ENCODE measurements at places on chromosomes 13 and 19.

GRCh38 chr19:49188626-49189200 is 31.1 kb downstream of the TRPM4 start:
- DNase-seq = no peak

DNA sequence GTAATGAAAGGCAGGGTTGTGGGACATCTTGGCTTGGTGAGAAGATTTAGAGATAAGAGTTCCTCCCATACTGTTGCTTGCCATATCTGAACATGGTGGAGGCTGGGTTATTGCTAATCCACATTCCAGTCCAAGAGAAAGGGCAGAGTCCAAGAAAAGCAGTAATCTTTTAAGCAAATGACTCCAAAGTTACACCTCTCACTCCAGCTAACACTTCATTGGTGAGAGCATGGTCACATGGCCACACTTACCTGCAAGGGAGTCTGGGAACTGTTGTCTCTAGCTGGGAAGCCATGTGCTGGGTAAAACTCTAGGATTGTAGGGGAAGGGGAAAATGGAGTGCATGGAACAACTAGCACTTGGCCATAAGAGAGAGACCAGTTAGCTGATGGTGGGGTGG is 5.6 kb downstream of the C19orf81 start:
- no peak for DNase-seq

DNA sequence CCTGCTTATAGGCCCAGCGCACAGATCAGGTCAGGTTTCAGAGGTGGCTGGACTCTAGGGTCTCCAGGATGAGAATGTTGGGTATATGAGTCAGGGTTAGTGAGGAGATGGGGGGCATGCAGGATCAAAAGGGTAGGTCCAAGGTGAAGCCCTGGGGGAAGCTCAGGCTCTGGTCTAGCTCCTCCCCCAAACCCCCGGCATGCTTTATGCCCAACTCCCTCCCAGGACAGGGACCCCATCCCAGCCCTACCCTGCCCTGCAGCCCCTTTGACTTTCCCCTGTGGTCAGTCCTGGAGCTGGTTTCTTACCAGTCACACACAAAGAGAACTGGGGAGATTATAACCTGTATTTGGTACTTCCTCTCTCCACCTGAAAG is 9.8 kb upstream of the CEACAM18 start:
- no peak for DNase-seq

- DNase-seq = no peak
Observed at GRCh38 chr13:86960876-86961275, 710.3 kb upstream of the SLITRK5 start.

DNA sequence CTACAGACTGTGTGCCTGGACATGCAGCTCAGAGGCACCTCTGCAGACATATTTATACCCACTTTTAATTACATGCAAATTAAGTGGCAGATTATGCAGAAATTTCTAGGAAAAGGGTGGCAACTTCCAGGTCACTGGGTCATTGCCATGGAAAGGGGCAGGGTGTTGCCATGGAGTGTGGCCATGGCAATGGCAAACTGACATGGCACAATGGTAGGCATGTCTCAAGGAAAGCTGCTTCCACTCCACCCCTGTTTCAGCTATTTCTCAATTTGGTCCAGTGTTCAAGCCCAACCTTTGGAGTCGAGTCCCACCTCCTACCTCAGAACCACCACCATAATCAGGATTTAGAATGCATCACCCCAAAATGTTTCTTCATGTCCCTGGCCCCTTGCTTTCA is 170.7 kb upstream of the TSHZ3 start:
- DNase-seq = no peak

- no peak for DNase-seq
Observed at GRCh38 chr13:111022886-111023285, 92.2 kb upstream of the ARHGEF7 start.

GRCh38 chr13:39486758-39487157 is 116.2 kb downstream of the LHFPL6 start:
- DNase-seq = no peak

GRCh38 chr13:107586216-107586615 is 629.1 kb downstream of the LIG4 start:
- no peak for DNase-seq

GRCh38 chr13:93146584-93147297 is 79.9 kb upstream of the GPC6 start:
- no peak for DNase-seq

DNA sequence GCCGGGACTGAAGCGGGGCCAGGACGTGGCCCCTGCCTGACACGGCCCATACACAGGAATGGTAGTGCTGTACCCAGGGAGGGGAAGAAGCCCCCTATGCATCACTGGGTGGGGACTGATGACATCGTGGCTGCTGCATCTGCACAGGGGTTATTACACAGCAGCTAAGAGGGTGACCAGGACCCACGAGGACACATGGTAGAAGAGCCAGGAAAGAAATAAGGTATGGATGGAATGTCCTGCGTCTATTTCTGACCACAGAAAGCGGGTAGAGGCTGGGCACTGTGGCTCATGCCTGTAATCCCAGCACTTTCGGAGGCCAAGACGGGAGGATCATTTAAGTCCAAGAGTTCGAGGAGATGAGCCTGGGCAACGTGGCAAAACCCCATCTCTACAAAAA is 24.1 kb downstream of the DCAF15 start:
- no peak for DNase-seq

- DNase-seq = no peak
Observed at GRCh38 chr19:47766670-47767069, 11.8 kb upstream of the SELENOW start.

DNA sequence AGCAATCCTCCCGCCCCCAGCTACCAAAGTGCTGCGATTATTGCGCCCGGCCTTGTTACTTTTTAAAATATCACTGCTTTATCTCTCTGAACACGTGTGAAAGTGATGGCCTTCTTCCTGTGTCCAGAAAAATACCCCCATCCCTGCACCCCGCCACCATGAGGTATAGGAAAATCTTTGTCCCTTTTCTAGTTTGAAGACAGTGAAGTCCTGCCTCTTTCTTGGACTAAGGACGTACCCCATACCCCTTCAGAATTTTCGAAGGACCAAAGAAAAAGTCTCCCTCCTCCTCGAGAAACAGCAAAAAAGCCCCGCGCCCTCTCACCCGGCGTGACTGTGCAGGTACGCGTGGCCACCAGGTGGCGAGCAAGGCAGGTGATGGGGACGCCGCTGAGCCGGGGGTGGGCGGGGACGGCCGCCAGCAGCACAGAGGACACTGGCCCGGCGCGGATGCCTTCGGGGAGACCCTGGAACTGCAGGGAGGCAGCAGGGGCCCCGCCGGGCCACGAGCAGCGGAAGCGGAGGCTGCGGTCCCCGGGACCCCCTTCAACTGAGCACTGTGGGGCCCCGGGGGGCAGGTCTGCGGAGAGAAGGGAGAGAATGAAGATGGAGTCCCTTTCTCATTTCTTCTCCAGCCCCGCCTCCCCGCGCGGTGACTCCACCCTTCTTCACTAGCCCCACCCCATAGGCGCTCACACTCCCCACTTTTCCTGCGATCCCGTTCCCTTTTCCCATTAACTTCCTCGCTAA is 3.2 kb downstream of the VSIG10L start:
- peak; percentile 82 for DNase-seq

DNA sequence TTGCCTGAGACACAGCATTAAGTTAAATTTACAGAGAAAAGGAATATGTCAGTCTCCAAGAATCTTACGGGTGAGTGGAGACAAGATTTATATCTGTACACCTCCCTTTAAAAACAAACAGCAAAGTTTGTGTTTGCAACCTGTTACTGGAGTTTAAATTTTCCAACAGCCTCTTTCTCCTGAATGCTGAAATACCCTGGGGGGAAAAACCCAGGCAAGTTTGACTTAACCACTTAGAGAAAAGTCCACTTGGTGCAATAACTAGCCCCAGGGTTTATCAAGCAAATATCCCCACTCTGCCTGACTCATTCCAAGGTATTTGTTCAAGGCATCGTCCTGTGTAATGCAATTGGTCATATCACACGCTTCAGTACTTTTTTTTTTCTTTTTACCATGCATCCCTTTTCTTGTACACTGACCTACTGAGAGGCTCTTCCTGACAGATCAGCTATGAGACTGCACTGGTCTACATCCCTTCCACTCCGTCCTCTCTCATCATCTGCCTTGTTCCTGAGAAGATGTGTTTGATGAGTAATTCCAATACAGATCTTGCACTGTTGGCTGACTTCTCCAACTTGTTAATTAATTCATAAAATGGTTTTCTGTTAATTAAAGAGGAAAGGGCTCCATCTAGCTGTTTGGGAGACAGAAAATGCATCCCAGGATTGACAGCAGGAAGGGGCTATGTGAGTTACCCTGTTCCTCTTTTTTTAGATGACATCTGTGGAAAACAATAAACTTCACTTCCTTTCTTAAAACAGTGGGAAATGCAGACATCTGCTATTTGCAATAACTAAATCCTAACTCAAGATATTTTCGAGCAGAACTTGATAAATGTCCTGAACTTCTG is 212.5 kb upstream of the IRS2 start:
- no peak for DNase-seq

- DNase-seq = no peak
Observed at GRCh38 chr13:112531263-112531794, 56.6 kb downstream of the TUBGCP3 start.

DNA sequence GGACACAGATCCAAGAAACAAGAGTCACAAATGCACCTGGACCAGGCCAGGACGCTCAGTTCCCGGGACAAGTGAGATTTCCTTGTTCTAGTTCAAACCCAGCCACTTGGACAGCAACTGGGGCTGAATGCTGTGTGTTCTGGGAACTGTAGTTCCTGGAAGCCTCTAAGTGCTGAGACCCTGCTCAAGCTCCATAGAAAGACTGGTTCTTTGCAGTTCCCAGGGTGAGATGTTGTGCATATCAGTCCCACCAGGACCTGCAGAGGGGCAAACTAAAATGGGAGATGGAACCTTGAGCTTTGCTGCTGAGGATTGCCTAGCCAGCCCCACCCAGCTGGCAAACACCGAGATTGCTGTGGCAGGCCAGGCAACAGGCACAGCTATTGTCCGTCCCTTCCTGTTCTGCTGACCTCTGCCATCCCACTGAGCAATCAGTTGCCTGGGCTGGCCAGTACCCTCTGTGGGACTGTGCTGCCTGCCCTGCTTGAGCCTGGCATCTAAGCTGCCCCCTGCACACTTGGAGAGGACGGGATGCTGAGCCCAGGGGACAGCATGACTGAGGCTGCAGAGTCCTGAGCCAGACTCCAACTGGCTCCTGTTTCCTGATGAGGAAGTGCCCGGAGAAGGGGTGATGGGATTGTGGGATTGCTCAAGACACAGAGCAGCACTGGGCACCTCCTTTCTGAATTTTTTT is 1.4 kb upstream of the GIPC1 start:
- no peak for DNase-seq

DNA sequence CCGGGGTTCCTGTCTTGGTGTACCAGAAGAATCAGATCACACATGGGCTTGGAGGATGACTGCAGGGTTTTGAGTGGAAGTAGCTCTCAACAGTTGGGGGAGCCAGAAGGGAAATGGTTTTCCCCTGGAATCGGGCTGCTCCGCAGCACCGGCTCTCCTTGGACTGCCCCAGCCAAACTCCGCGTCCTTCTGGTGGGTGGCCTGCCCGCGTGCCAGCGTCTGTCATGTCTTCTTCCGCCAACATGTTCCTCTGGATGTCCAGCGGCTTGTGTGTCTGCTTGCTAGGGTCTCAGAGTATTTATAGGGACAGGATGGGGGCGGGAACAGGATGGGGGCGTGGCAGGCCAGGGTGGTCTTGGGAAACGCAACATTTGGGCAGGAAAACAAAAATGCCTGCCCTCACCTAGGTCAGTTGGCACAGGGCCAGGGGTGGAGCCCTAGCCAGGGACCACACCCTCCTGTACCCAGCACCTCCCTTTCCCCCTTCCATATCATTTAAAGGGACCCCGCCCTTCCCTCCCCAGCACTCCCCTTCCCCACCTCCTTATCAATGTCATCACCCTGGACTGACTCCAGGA is 1.3 kb upstream of the ZNF30 start:
- no peak for DNase-seq

DNA sequence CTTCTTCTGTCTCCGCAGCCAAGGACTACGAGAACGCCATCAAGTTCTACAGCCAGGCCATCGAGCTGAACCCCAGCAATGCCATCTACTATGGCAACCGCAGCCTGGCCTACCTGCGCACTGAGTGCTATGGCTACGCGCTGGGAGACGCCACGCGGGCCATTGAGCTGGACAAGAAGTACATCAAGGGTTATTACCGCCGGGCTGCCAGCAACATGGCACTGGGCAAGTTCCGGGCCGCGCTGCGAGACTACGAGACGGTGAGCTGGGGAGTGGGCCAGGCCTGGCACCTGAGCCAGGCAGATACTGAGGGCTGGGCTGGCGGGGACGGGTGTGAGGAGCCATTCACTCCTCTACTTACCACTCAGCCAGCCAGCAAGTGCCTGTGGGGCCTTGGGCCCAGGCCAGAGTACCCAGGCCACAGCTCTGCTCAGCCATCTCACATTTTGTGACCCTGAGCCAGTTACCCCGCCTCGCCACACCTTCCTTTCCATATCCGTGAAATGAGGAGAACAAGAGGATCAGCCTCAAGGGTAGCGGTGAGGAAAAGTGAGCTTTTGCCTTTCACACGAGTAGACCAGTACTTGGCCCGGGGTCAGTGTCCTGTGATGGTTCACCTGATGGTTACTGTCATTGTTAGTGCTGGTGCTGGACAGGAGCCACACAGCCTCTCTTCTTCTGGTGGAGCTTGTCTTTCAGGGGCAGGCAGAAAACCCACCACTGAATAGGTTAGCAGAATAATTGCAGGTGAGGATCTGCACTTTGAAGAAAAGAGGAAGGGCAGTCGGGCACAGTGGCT is 7.0 kb downstream of the PPP5C start:
- DNase-seq = no peak

DNA sequence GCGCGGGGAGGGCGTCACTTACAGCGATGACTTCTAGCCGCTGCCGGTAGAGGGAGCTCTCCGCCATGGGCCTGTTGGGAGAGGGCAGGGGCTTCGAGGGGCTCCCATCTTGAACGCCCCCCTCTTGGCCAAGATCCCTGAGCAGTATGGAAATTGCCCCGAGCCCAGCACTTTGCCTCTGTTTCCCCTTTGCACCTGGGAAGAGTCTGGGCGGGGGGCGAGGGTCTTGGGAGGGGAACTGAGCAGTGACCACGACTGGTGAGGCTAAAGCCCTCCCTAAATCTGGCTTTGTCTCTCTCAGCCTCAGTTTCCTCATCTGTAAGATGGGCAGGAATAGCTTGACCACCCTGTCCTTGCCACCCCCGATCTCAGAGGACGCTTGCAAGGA is 2.8 kb downstream of the PALM3 start:
- DNase-seq = no peak

DNA sequence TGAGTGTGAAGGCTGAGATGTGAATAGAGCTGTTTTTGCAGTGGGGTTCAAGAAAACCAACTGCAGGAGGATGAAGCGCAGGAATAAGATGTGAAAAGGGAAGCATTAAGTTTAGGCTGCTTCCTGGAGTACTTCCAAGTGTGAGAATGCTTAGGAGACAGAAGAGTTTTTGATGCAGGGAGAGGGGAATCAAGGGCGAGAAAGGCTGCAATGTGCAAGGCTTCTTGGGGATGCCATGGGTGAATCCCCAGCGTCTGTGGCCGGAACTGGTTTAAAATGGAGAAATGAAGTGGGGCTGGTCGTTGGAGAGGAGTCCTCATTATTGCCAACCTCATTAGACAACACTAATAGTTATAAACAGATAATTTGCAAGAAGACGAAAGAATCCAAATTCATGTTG is 764.9 kb downstream of the LIG4 start:
- DNase-seq = no peak

- DNase-seq = no peak
Observed at GRCh38 chr19:56312342-56312741, 2.3 kb downstream of the ZSCAN5A start.

Data from CD4-positive, alpha-beta T cell treated with Interleukin-15 for 1 hour (primary cell).